ENCODE measurements at places on chromosomes 3 and 15.
A peak's percentile ranks its signal among the peaks of the same experiment; 100 is the strongest.

- no peak for DNase-seq
Observed at GRCh38 chr15:88797663-88798339, 5.4 kb upstream of the ACAN start.

GRCh38 chr3:49493901-49494300, 23.8 kb downstream of the DAG1 start:
- no peak for DNase-seq

- DNase-seq: no peak
Observed at GRCh38 chr15:80036071-80036470, 23.4 kb upstream of the ZFAND6 start.

GRCh38 chr3:53658613-53659193, 164.3 kb downstream of the CACNA1D start:
- DNase-seq: no peak

DNA sequence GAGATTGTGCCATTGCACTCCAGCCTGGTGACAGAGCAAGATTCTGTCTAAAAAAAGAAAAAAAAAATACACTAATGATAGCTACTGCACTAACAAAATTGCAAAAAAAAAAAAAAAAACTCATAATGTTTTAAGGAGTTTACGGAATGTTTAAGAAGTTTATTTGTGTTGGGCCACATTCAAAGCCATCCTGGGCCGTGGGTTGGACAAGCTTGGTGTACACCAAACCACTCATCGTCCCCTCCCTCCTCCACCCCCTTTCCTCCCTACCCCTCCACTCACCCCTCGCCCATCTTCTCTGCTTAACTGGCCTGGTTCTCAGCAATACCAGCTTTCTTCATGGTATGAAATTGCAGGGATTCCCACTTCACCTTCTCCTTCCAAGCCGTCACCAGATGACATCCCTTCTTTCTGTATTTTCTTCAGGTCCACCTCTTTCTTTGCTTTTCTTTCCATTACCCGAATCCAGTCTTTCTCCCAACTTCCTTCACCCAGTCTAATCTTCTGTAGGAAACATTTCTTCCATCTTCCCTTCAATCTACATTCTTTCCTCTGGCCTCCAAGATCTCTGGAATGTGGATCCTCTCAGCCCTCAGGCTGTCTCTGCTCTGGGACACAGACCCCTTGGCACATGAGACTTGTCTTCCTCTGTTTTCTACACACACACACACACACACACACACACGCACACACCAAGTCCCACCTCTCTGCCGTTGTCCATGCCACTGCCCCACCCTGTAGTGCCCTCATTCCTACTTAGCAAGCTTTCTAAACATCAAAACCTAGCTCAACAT, 3.5 kb upstream of the MESP1 start:
- DNase-seq: peak; percentile 82

GRCh38 chr3:78529601-78530000, 1238.2 kb downstream of the ROBO1 start:
- no peak for DNase-seq

- no peak for DNase-seq
Observed at GRCh38 chr15:64048781-64049460, 2.6 kb upstream of the DAPK2 start.

GRCh38 chr3:138383715-138384465, 35.5 kb downstream of the MRAS start:
- DNase-seq: no peak

DNA sequence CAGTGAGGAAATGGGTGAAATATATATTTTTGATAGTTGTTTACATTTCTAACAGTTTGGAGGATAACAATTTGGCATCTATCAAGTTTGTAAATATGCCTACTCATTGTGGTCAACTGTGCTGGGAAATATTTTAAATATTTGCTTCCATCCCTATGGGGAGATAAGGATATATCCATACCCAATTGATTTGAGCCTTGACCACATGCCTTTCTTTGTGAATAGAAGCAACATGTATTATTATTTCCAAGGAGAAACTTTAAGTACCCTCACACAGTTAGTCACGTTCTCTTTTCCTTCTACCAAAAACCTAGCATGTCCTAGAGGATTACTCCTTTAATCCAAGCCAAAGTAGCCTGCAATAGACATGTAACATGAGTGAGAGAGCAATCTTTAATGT, 245.4 kb upstream of the CBLB start:
- peak; percentile 63 for DNase-seq

DNA sequence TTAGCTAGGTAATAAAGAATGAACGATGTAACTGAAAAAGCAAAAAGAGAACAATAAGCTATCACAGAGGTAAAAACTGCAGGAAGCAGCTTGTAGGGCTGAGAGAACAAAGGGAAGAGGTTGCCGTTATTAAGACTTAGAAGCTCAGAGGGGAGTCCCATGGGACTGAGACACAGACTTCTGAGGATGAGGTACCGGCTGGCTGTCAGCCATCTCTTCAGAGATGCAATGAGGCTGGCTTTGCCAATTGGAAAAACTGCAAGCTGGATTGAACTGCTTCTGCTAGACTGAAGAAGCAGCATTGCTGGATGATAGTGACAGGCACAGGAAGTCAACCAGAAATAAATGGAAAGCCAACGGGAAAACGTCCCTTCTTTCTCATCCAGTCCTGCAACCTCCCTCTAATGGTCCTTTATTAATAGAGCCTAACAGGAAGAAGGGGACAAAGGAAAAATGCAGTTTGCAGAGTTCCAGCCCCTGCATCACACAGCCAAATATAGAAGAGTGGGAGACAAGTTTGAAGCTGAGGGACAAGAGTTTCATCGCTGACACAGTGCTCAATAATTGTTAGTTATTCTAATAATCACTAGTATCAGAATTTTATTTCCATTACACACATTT, 21.1 kb upstream of the KLHL6 start:
- no peak for DNase-seq

GRCh38 chr3:132325103-132325606, 7.9 kb downstream of the ACP3 start:
- DNase-seq: no peak

- DNase-seq: no peak
Observed at GRCh38 chr15:81475471-81475870, 101.5 kb upstream of the TMC3 start.

DNA sequence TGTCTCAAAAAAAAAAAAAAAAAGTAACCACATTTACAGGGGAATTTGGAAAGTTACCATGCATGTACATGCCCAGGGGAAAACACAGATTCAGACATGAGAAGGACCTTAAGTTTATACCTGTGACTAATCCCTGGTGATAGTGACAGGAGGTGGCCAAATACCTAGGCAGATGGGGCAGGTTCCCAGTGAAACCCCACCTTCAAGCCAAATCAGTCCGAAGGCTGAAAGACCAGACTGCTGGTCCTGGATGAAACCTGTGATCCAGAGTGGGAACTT, 15.8 kb downstream of the SPCS1 start:
- no peak for DNase-seq

- DNase-seq: peak; percentile 78
Observed at GRCh38 chr3:121995161-121996137, 26.6 kb downstream of the ILDR1 start.

DNA sequence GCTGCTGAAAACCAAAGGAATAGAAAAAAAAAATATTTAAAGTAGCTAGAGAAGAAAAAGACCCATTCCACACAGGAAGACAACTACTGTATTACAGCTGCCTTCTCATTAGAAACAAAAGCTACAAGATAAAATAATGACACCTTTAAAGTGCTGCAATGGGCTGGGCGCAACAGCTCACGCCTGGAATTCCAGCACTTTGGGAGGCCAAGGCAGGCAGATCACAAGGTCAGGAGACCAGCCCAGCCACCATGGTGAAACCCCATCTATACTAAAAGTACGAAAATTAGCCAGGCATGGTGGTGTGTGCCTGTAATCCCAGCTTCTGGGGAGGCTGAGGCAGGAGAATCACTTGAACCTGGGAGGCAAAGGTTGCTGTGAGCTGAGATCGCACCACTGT, 31.0 kb downstream of the TRPM7 start:
- DNase-seq: no peak

DNA sequence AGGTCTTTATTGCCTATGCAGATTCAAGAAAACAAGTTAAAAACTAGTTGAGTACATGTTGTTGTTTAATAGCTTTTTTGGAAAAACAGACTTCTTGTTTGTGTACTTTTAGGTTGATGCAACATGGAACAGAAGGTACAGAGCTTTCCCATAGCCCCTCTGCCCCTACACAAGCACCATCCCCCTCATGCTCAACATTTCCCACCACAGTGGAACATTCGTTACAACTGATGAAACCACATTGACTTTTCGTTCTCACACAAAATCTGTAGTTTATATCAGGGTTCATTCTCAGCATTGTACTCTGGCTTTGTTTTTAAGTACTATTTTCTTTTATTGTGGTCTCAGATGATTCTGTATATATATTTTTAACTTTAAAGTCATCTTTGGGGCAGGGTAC, 1054.6 kb downstream of the NTRK3 start:
- no peak for DNase-seq

- peak; percentile 38 for DNase-seq
Observed at GRCh38 chr3:150107429-150108175, 136.9 kb upstream of the PFN2 start.

- DNase-seq: no peak
Observed at GRCh38 chr15:48010316-48010715, 110.5 kb upstream of the SLC24A5 start.

DNA sequence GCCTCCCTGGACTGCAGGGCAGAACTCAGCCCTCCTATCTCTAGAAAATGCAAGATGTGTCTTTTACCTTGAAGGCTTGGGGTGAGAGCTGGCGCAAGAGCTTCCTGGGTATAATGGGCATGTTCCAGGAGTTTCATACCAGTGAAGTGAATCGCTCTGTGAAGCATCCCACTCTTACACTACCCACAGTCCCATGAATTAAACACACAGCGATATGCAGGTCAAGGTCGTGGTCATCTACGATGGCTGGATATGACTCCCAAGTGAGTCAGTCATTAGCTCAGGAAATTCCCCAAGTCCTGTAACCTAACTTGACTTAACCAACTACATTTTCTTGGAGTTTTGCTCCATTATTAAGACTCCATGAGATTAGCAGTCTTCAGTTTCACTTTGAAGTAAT, 439.7 kb downstream of the NTRK3 start:
- DNase-seq: peak; percentile 97

- no peak for DNase-seq
Observed at GRCh38 chr3:189724356-189724755, 93.2 kb downstream of the TP63 start.

- DNase-seq: no peak
Observed at GRCh38 chr3:193874997-193875593, 260.9 kb upstream of the HES1 start.

GRCh38 chr15:85973584-85974347, 105.9 kb upstream of the AGBL1 start:
- no peak for DNase-seq

- DNase-seq: peak; percentile 46
Observed at GRCh38 chr3:174498638-174499037, 360.5 kb upstream of the NAALADL2 start.

DNA sequence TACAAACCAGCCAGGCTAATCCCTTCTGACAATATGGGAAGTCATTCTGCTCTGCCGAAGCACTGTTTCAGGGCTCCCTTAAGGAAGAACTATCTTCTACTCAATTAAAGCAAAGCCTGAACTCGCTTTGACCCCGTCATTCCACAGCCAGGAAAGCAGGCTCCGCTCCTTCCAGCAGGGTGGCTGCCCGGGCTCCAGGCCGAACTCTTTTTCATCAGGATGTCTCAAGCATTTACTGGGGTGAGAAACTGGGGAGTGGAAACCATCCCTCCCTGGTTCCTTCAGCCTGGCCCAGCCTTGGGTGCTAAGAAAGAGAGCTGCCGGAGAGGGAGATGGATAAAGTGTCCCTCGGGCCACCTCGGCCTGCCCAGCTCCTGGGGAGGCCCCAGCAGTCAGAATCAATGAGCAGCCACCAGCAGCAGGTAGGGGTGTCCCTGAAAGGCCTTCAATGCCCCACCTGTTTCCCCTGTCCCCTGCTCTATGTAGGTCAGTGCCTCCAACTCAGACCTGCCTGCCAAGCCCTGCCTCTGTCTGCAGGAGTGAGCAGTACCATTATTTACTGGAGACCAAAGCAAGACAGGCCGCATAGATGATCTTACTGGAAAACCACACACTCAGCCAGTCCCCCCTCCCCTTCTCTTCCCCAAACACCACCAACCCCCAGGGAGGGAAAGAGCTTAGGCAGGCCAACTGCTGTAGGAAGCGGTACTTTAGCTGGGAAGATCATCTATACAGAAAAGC, 225.6 kb upstream of the TLE3 start:
- peak; percentile 20 for DNase-seq

GRCh38 chr3:37194533-37194932, 20.2 kb upstream of the LRRFIP2 start:
- no peak for DNase-seq
